Stimulated activated CD4-positive, alpha-beta T cell treated with anti-CD3 and anti-CD28 coated beads, Interleukin-1b, Interleukin-23, amount 100 ng/mL, for 1 hour (primary cell): ENCODE measurements at places on chromosomes 12 and 14.

GRCh38 chr12:59046763-59047534 is 126.6 kb upstream of the LRIG3 start:
- no peak for DNase-seq

DNA sequence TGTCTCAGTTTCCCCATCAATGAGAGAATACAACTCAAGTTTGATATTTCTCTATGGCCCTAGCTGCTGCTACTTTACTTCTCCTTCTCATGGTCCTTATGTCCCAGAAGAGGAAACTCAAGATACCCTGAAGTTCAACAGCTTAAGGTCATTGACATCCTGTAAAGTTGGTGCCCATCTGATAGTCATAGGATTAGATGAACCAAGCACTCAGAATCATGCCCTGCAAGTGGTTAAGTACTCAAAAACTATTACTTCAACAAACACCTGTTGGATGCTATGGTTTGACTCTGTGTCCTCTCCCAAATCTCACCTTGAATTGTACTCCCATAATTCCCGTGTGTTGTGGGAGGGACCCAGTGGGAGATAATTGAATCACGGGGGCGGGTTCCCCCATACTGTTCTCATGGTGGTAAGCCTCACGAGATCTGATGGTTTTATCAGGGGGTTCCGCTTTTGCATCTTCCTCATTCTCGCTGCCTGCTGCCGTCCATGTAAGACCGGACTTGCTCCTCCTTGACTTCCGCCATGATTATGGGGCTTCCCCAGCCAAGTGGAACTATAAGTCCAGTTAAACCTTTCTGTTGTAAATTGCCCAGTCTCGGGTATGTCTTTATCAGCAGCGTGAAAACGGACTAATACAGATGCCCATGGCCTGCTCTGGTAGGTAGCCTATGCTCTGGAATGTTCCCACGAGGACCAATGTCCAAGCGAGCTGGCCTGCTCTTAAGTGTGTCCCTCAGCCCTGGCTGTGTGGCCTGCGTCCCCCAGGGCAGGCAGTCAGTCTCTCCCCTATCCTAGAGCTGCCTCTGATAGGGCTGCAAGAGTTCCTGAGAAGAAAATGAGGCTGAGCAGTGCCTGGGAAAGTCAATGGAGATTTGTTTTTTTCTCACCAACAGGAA is 18.1 kb downstream of the CAMKK2 start:
- no peak for DNase-seq

GRCh38 chr14:101928415-101928841 is 35.9 kb upstream of the DYNC1H1 start:
- no peak for DNase-seq

- DNase-seq: no peak
Observed at GRCh38 chr12:70638639-70639360, 1.6 kb upstream of the PTPRB start.

DNA sequence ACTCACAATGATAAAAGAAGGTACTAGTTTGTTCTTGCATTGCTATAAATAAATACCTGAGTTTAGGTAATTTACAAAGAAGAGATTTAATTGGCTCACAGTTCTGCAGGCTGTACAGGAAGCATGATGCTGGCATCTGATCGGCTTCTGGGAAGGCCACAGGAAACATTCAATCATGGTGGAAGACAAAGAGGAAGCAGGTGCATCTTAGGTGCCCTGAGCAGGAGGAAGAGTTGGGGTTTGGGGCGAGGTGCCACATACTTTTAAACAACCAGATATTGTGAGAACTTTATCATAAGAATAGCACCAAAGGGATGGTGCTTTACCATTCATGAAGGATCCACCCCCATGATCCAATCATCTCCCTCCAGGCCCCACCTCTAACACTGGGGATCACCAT is 752.6 kb upstream of the FLRT2 start:
- no peak for DNase-seq

GRCh38 chr14:99158150-99158549 is 113.8 kb downstream of the BCL11B start:
- DNase-seq: no peak

GRCh38 chr12:30357766-30358490 is 337.7 kb downstream of the IPO8 start:
- DNase-seq: no peak

- DNase-seq: no peak
Observed at GRCh38 chr14:39266525-39266870, 32.8 kb downstream of the MIA2 start.

DNA sequence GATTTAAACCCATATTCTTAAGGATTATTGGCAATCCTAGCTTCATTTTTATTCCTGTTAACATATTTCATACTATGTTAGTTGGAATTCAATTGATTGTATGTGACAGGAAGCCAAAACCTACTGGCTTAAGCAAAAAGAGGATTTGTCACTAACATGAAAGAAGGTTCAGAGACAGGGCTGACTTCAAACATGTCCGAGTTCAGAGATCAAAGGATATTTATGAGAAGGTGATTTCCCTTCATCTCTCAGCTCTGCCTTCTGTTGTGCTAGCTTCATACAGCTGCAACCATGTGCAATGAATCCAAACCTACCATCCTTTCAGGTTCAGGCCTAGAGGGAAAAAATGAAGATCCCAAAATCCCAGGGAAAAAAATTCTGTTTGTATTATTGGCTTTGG is 349.7 kb downstream of the ATP23 start:
- no peak for DNase-seq

GRCh38 chr12:2284857-2285256 is 232.1 kb downstream of the CACNA1C start:
- no peak for DNase-seq

GRCh38 chr12:38823314-38823713 is 82.1 kb downstream of the CPNE8 start:
- no peak for DNase-seq

GRCh38 chr12:68106160-68106559 is 53.4 kb downstream of the IFNG start:
- DNase-seq: no peak

GRCh38 chr14:100605706-100606686 is 18.8 kb upstream of the BEGAIN start:
- no peak for DNase-seq

GRCh38 chr12:68403296-68403695 is 71.1 kb upstream of the MDM1 start:
- DNase-seq: no peak

DNA sequence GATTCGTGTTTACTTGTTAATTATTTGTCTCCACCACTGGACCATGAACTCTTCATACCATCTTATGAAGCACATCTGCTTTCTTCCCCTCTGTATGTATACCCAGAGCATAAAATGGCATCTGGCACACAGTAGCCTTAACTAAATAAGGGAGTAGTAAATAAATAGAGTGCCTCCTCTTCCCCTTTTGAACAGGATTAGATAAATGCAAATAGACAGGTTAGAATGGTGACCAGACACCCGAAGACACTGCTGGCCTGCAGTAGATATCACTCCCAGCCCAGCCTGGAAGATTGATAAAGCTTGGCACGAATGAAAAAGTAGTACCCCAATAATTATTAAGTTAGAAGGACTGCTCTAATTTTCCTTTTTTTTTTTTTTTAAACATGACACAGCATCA is 6.9 kb downstream of the GALNT4 start:
- no peak for DNase-seq

GRCh38 chr12:39032448-39032847 is 127.1 kb upstream of the CPNE8 start:
- no peak for DNase-seq

- no peak for DNase-seq
Observed at GRCh38 chr14:65195042-65195719, 92.9 kb upstream of the MAX start.

GRCh38 chr14:56794557-56795283 is 15.6 kb downstream of the OTX2 start:
- DNase-seq: no peak

DNA sequence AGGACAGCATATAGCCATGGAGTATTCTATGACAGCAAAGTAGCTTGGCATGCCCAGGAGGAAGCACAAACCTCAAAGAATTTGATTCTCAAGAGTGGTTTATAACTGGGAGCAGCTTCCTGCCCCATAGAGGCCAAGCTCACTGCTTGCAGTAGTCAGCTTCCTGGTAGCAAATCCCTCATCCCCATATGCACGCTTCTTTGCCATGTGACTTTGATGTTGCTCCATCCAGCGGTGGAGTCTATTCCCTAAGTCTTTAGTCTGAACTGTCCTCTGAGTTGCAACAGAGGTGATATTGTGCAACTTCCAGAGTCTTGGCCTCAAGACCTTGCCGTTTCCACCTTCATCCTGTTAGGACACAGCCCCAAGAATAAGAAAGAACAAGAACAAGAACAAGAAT is 996.8 kb upstream of the TMEM132C start:
- DNase-seq: no peak

- no peak for DNase-seq
Observed at GRCh38 chr12:64452559-64453329, 824 bp downstream of the TBK1 start.

DNA sequence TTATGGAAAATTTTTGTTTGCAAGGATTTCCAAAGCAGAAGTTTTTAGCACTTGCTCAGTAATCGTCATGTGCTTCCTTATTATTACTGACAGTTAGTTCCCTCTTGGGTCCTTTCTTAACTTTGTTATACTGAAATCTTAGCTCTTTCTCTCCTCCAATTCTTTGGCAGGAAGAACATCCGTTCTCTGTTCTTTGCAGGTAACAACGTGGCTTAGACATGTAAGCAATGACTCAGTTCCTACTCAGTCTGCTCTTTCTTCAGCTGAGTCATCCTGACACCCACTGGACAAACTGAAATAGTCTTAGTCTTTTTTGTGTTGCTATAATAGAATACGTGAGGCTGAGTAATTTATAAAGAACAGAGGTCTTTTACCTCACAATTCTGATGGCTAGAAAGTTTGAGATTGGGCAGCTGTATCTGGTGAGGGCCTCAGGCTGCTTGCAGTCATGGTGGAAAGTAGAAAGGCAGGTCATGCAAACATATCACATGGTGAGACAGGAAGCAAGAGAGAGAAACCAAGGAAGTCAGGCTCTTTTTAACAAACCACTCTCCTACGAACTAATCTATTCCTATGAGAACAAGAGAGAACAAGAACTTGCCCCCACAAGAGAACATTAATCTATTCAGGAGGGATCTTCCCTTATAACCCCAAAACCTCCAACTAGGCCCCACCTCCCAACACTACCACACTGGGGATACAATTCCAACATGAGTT is 49.2 kb downstream of the TESPA1 start:
- no peak for DNase-seq

GRCh38 chr14:90194706-90195105 is 61.6 kb upstream of the PSMC1 start:
- no peak for DNase-seq

GRCh38 chr14:96261053-96261452 is 5.0 kb downstream of the BDKRB1 start:
- DNase-seq: no peak

DNA sequence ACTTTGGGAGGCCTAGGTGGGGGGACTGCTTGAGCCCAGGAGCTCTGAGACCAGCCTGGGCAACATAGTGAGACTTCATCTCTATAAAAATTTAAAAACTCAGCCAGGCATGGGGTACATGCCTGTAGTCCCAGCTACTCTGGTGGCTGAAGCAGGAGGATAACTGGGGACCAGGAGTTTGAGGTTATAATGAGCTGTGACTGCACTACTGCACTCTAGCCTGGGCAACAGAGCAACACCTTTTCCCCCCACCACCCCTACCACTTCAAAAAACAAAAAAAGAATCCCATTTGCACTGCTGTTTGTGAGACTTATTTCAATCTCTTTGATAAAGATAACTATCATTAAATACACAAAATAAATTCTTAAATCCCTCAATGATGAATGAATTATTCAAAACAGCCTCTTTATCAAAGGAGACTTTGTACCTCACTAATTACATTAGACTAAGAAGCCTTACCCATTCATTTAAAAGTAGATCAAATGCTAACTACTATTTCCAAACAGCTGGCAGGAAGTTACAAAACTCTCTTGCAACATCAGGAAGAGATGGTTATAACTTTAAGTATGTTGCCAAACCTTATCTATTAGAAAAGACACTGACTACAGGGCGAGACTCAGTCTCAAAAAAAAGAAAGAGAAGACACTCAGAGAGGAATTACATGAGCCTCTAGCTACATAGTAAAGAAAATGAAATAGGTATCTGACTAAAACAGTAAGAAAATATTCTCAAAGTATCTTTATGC is 14.7 kb downstream of the BLTP3B start:
- no peak for DNase-seq

DNA sequence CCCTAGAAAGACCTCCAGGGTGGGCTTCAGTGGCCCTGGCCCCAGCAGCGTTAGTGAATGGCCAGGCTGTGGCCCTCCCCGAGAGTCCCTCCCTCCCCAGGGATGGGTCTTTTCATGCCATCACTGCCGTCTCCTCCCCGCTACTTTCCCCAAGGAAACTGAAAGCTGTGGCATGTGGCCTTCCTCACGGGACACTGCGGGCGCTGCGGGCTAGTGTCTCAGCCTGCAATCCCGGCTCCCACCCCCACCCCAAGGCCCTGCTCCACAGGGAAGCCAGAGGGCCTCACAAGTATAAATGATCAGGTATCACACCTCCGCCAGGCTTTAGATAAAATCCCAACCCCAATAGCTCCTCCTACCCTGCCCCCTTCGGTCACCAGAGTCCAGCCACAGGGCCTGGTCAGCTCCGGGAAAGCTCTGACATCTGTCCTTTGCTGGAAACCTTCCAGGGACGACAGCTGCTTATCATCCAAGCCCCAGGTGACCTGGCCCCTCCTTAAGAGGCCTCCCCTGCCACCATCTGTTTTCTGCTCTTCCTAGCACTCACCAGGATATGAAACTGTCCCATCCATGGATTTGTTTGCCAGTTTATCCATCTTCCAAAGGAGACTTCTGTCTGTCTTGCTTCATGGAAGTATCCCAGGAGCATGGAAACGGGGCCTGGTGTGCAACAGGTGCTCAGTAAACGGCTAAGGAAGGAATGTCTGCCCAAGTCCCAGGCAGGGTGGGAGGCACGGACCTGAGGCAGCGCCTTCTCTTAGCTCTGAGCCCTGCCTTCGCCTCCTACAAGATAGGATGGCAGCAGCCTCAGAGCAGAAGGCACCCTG is 31.6 kb downstream of the CCDC85C start:
- no peak for DNase-seq

- no peak for DNase-seq
Observed at GRCh38 chr12:76033081-76034011, 1.8 kb upstream of the PHLDA1 start.

DNA sequence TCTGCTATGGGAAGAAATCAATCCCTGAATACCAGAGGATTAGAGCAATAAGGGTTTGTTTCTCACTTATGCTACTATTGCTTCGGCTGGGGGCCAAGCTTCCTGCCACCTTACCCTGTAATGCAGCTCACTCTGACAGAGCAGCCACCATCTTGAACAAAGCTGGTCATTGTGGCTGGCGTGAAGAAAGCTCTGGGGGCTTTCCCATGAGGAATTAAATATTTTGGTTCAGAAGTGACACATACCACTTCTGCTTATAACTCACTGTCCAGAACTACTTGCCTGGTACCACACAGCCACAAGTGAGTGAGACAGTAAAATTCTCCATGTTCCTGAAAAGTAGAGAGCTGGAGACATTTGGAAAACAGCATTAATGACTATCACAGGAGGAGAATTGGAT is 82.6 kb downstream of the GALNT8 start:
- DNase-seq: no peak

GRCh38 chr12:115149685-115150378 is 465.9 kb upstream of the TBX3 start:
- no peak for DNase-seq
